Left renal pelvis (tissue), 4 donors: ENCODE measurements at places on chromosomes 12 and 14.

DNA sequence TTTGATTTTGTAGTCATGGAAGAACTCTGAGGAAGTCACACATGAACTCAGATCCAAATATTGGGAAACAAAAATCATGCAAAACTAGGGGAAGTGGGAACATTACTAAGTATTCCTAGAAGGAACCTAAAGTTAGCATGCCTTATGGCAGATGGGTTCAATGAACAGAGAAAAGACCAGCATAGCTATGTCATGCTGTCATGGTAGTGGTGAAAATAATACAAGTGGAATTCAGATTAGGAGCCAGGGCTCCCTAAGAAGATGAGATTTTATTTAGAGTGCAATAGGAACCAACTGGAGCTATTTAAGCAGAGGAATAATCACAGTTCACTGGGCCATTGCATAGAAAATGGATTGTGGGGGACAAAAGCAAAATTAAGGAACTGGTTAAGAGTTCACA is 134.0 kb downstream of the DIO2 start:
- no peak for DNase-seq

DNA sequence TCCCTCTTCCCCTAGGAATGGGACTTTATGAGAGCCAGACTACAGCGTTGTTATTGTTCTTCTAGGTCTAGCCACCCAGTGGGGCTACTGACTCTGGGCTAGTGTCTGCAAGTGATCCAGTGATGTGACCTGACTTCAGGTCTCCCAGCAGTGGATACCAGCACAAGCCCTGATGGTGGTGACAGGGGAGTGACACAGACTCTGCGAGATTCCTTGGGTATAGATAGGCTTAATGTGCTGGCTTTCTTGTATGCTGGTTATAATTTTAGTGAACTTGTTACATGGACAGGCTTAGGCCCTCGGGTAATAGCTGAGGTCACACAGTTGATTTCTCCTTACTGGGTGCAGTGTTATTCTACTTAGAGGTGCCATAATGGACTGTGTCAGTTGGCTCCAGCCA is 106.9 kb downstream of the TBC1D30 start:
- DNase-seq: no peak

GRCh38 chr12:132467511-132467910 is 22.4 kb upstream of the FBRSL1 start:
- no peak for DNase-seq

DNA sequence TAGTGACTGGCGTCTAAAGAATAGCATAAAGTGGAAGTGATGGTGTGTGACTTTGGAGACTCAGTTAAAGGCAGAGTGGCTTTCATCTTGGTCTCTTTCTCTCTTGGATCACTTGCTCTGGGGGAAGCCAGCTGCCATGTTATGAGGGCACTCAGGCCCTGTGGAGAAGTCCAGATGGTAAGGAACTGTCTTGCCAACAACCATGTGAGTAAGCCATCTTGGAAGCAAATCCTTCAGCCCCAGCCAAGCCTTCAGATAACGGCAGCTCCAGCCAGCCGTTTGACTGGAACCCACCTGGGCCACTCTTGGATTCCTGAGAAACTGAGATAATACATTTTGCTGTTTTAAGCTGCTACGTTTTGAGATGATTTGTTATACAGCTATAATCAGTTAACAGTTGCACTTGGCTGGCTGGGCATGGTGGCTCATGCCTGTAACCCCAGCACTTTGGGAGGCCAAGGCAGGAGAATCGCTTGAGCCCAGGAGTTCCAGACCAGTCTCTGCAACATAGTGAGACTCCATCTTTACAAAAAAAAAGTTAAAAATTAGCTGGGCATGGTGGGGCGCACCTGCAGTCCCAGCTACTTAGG is 7.7 kb upstream of the LRRC23 start:
- DNase-seq: no peak
